Activated T-helper 9 cell treated with anti-CD3 and anti-CD28 coated beads, Interleukin-2, amount 50 U/mL, for 16 hours (primary cell): ENCODE measurements at places on chromosomes 2 and 18.
A peak's percentile ranks its signal among the peaks of the same experiment; 100 is the strongest.

GRCh38 chr2:13260402-13260801 lies 543.7 kb downstream of the TRIB2 start:
- DNase-seq: no peak

GRCh38 chr18:75208836-75209128 lies 157 bp downstream of the PTGR3 start:
- DNase-seq: no peak

- no peak for DNase-seq
Measured at GRCh38 chr2:118177318-118177717, 89.0 kb downstream of the INSIG2 start.

DNA sequence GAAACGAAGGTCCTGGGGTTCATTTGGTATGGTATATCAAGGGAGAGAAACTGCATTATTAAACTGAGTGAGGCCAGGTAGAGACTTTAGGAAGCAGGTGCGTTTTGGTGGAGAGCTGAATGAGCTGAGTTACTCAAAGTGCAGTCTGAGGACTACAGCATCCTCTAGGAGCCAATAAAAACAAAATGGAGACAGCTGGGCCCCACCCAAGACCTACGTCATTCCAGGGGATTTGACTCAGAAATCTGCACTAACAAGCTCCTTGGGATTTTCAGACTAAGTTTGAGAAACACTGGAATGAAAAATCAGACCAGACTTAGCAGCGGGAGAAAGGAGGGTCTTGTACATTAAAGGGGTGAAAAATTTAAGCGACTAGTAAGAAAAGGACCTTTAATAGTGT lies 131.5 kb downstream of the UXS1 start:
- no peak for DNase-seq

DNA sequence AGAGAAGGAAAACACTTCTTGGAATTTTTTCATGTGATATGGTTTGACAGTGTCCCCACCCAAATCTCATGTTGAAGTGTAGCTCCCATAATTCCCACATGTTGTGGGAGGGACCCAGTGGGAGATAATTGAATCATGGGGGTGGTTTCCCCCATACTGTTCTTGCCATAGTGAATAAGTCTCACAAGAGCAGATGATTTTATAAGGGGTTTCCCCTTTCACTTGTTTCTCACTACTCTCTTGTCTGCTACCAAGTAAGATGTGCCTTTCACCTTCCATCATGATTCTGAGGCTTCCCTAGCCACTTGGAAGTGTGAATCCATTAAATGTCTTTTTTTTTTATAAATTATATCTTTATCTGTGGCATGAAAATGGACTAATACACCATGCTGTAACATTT lies 250.7 kb downstream of the LPIN1 start:
- DNase-seq: no peak

- no peak for DNase-seq
Measured at GRCh38 chr18:58668897-58669296, 2.4 kb upstream of the MALT1 start.

DNA sequence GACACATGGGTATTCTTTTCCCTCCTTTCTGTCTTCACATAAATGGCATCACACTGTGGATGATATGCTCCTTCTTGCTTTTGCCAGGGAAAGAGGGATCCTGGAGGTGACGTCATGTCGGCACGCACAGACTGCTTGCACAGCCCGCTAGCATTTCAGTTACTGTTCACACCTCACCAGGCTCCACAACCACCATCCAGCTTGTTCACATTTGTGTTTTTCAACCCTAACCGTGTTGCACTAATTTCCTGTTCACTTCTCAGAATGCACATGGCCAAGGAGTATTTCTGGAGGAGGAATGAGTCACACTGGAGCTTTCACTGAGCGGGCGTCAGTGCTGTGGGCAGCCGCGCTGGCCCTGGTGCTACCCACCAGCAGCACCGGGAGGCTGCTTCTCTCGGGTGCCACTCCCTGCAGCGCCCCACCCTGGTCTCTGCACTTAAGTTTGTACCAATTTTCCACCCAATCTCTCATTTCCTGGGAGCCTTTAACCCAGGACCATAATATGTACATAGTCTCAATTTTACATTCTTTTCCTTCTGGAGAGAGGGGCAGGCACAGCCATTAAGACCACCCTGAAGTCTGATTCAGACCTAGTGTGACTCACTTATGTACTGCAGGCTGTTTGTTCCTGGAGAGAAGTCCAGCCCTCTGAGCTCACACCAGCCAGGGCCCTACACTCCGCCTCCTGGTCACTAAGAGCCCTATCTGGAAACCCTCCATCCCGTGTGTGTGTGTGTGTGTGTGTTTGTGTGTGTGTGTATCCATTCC lies 65.1 kb downstream of the MBP start:
- peak; percentile 67 for DNase-seq

DNA sequence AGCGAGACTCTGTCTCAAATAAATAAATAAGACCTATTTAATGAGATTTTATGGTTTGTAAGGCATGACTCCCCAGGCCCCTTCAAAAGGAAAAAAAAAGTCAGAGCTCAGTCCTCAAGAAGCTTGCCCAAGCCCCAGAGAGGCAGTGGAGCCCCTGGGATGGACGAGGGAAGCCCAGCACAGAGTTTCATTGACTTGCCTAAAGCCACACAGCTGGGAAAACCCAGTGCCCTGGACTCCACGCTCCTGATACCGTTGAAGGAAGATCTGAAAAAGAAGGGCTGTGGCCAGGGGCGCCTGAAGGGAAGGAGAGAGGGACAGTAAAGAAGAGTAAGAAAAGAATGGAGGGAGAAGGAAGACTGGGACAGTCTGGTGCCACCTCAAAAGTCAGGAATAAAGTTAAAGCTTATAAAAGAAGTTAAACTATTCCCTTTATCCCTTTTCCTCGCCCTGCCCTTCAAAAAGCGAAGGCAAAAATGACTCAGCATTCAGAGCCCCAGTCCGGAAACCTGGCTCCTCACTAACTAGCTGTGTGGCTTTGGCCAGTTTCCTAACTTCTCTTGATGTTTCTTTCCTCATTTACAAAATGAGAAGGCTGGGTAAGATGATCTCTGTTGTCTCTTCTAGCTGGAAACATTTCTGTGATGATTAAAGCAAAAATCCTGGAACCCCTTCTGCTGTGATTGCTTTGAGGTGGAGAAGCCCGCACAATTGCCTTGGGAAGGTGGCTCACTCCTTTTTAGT lies 46.7 kb downstream of the LYPD1 start:
- no peak for DNase-seq

DNA sequence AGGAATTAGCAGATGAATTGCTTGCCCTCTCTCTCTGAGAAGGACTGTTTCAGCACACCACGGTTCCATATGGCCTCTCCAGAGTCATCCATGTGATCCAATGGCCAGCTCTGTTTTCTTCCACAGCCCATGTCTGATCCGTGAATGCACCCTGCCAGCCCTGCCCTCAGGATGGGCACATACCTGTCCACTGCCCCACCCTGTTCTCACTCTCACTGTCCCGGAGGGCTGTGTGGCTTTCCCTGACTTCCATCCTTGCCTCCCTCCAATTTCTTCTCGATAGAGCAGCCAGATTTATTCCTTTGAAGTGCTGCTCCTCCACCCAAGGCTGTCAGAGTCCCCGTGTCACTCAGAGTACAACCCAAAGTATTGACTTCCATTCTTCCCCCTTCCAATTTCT lies 343.1 kb downstream of the TGIF1 start:
- DNase-seq: no peak

GRCh38 chr18:11586896-11587295 lies 22.5 kb upstream of the SLC35G4 start:
- no peak for DNase-seq

GRCh38 chr2:183078163-183078463 lies 434 bp upstream of the DUSP19 start:
- no peak for DNase-seq

GRCh38 chr2:100161945-100162620 lies 19.7 kb upstream of the AFF3 start:
- no peak for DNase-seq

- DNase-seq: no peak
Measured at GRCh38 chr2:38279201-38279600, 97.9 kb downstream of the ATL2 start.

DNA sequence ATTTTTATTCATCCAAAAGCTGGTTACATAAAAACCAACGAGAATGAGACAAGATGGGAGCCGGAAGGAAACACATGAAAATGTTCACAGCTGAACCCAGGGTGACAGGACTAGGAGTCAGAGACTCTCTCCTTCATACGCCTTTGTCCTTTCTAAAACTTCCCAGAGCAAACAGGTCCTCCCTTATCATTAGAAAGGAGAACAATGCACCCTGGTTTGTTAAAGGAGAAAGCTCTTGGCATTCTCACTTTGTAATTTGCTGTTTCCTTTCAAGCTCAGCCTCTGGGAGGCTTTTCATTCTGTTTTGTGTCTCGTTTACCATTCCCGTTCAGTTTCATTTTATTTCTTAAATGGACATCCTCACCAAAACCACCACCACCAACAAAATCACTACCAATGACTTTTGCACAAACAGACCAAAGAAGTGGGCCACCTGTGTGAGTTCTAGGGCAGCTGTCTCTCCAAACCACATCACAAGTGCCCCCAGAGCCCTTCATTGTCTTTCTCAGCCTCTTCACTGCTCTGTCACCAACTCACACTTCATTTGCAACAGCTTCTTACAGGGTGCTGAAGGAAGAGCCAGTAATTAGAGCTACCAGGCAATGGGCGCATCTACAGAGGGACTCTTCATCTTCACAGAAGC lies 105.3 kb downstream of the HDAC4 start:
- no peak for DNase-seq

DNA sequence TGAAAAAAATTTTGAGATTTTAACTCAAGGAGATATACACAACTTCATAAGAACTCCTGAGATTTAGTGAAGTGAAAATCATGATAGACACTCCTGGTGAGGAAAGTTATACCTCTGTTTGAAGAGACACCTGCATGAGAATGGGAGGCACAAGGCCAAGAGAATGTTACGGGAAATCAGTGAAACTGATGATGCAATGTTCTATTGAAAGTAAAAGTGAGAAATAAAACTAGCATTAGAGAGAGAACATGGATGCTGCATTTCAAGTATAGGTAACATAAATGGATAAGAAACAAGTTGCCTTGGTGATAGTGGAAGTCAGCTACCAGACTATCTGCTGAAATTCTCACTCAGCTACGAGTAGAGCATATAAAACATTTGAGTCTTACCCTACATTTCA lies 562.1 kb upstream of the FANCL start:
- no peak for DNase-seq

- DNase-seq: no peak
Measured at GRCh38 chr18:2686349-2686968, 30.9 kb downstream of the SMCHD1 start.

GRCh38 chr2:57602733-57603132 lies 443.9 kb upstream of the VRK2 start:
- no peak for DNase-seq

DNA sequence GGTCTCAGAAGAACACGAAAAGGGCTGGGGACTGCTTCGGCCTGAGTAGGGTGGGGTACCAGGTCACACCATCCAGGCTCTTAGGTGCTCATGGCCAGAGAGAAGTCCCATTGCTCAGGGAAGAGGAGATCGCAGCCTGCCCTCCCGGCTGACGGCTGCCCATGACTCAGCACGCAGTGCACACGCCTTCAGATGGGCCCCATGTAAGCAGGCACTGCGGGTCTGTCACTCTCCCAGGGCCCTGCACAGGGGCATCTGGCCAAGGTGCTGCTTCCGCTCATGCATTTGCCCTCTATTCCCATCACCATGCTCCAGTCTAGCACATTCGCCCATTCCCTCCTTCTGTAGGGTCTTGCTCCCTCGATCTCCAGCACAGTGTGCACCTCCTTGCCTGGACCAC lies 34.7 kb downstream of the SFXN5 start:
- DNase-seq: no peak

GRCh38 chr2:79389481-79389880 lies 123.4 kb upstream of the CTNNA2 start:
- DNase-seq: no peak

GRCh38 chr18:36131692-36132483 lies 2.2 kb downstream of the ELP2 start:
- DNase-seq: no peak

DNA sequence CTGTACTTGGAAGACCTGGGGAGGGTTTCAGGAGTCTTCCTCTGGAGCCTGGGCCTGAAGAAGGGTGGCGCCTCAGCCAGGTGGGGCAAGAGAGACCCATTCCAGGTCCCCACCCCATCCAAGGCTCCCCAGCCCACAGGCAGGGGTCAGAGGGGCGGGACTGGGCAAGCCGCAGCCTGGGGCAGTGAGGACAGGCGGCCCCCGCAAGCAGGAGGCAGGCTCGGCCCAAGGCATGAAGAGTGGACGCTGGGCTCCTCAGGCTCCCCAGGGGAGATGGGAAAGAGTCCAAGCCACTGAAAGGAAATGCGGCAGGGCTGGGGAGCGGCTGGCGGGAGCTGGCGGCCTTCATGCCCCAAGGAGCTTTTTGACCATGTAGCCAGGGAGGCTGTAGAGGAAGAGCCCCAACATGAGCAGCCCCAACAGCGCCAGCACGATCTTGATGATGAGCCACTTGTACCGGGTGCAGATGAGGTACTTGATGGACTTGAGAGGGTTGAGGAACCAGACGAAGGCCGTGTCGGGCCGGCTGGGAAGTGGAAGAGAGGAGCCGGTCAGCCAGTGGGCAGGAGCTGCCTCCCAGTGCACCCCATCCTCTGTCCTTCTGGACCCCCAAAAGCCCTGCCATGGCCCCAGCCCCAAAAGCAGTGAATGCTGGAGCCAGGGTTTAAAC lies 20.1 kb downstream of the OTOF start:
- DNase-seq: no peak

- no peak for DNase-seq
Measured at GRCh38 chr2:207681431-207681830, 30.0 kb upstream of the CCNYL1 start.

- no peak for DNase-seq
Measured at GRCh38 chr2:38440655-38441054, 63.6 kb upstream of the ATL2 start.

- DNase-seq: no peak
Measured at GRCh38 chr2:150371044-150371818, 116.2 kb downstream of the RND3 start.

DNA sequence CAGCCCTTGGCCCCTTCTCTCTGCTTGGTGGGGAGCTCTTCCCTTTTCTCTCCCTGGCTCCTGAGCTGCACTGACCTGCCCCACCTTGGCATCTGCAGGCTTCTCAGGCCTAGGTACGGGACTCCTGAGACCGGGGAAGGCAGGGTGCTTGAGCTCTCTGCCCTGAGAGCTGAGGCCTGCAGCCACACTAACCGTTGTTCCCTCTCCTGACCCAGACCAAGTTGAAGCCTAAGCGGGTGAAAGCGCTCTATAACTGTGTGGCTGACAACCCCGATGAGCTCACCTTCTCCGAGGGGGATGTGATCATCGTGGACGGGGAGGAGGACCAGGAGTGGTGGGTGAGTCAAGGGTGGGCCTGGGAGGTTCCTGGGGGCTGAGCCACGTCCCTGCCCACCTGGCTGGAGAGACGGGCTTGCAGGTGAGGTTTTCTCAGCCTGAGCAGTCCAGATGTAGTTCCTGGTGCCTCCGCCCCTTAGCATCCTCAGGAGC lies 22.2 kb downstream of the ITGB1BP1 start:
- DNase-seq: no peak

GRCh38 chr18:45626330-45627203 lies 11.3 kb downstream of the SLC14A2 start:
- DNase-seq: no peak

DNA sequence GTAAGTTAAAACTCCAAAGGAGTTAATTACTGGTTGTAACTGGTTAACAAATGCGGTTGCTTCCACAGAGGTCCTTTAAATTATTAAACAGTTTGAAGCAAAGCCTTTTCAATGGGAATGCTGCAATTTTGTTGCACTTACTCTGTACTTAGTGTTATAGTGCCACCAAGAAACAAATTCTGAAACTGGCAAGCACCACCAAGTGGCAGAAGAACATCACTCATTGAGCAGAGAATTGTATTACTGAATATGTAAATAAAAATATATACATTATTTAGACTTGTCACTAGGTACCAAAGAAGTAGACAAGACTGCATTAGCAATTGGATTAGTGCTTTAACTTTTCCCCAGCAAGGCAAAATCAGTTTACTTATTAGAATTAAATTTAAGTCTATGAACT lies 2.6 kb upstream of the TMEFF2 start:
- no peak for DNase-seq
